ENCODE measurements at places on chromosomes 3 and 15.

DNA sequence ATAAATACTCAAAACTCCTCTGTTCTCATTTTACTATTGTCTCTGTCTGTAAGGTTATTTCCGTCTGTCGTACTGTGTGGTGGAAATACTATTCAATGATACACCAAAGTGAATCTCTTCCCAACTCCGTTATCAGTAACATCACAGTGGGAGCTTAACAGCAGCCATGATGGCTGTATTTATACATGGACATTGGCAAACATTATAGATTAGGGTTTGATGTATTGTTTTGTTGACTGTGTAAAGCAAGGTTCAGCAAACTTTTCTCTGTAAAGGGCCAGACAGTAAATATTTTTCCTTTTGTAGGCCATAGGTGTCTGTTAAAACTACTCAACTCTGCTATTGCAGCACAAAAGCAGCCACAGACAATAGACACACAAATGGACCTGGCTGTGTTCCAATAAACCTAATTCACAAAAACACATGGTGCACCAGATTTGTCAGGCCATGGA lies 23.2 kb downstream of the LIPC start:
- DNase-seq = no peak

GRCh38 chr15:89772932-89773583 lies 3.1 kb upstream of the MESP2 start:
- no peak for DNase-seq

GRCh38 chr15:100133001-100133400 lies 208.8 kb downstream of the ADAMTS17 start:
- no peak for DNase-seq

DNA sequence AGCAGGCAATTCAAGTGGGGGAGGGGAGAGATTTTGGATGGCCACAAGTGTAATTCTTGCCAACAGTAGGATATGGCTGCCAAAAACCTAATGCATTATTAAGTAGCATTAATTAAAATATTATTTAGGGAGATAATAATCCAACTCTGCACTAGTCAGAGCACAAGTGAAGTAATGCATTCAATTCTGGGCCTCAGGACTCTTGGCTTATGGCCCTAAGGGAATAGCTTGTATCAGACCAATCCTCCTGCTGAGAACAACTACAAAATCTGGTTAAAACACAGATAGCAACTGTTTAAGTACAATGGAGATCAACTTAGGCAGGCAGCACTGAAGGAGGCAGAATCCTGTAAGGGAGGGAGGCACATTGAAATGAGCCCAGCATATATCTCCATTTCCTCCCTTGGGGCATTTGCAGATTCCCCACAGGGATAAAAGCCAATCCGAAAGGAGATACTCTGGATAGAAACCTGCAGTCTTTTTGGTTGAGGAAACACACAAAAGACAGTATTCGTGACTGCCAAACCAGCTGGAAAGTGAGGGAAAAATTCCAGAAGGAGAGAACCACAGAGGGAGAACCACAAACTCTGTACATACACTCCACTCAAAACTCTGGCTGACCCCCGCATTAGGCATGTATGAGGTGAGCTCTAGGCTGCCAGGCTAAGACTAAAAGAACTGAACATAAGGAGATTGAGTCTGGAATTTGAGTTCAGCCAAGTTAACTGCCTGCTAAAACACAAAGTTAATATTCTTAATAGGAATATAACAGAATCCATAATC lies 57.4 kb downstream of the ETFA start:
- DNase-seq = no peak

DNA sequence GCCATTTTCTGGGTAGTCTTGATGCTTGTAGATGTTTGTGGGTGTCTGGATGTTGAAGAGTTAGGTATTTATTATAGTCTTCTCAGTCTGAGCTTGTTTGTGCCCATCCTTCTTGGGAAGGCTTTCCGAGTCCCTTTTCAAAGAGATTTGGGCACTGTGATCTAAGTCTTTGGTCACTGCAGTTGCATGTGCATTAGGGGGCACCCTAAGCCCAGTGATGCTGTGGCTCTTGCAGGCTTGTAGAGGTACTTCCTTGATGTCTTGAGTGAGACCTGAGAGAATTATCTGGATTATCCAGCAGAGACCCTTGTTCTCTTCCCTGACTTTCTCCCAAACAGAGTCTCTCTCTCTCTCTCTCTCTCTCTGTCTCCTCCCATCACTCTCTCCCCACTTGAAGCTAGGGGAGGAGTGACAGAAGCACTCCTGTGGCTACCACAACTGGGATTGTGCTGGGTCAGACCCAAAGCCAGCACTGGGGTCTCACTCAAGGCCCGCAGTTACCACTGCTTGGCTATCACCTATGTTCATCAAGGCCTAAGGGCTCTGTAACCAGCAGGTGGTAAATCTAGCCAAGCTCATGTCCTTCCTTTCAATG lies 68.5 kb downstream of the TMCO5A start:
- peak; percentile 11 for DNase-seq

GRCh38 chr15:59587085-59587826 lies 24.3 kb upstream of the GCNT3 start:
- DNase-seq = no peak

All from activated CD4-positive, alpha-beta T cell treated with anti-CD3 and anti-CD28 coated beads, Interleukin-2, amount 50 U/mL, for 48 hours (primary cell).